ENCODE measurements at places on chromosomes 6 and 20. TPM values are rescaled to one million over a fixed set of nuclear protein-coding genes. Genes with fewer than 3 reads are reported as not detected.
A peak's percentile ranks its signal among the peaks of the same experiment; 100 is the strongest.

DNA sequence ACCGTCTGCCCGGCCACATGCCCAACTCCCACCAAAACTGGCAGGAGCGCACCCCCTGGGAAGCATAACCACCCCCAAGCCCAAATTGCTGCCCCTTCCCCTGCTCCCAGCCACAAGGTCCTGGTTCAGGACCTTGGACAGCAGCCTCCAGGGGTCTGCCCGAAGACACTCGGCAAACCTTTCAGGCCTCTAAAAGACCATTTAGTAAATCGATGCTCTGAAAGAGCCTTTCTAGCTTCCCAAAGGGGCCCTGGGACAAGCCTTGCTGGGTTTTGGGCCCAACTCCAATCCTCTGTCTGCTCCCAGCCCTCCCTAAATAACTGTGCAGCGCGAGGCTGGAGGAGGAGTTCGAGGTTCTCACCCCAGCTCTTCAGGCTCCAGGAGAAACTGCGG is 30.5 kb downstream of the GRM4 start:
- DNase-seq = peak; percentile 61

- DNase-seq = no peak
Observed at GRCh38 chr20:11902285-11902697, 15.4 kb upstream of the BTBD3 start.

DNA sequence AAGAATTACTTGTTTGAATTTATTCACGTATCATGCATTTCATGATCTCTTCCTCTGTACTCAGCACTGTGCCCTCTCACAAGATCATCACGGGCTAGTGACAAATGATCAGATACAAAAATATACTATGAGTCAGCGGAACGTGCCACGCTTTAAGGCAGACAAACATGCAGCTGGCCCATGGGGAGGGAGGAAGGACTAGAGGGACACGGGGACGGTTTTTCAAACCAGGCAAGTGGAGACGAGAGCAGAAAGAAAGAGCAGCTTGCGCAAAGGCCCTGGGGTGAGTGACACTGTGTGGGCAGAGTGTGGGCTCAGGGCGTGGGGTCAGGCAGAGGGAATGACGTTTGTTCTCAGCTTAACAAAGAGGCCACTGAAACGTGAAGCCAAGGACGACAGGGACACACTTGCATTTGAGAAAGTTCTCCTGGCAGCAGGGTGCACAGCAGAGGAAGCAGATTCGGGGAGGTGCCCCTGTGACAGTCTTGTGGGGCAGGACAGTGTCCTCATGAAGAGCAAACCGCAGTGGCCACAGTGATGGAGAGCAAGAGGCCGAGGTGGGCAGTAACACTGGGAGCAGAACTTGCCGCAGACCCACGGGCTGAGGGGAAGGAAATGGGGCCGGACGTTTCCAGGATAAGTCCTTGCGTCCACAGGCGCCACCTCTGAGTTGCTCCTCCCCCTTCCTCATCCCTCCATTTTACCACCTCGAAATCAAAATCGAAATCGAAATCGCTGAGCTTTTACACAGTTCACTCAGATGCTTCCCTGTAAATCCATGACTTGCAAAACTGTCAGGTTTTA is 6.9 kb upstream of the RPS6KA2 start:
- no peak for DNase-seq

KCNK5 gene
- polyA plus RNA-seq = 1.1 TPM

YTHDF1 gene
- 31.7 TPM for polyA plus RNA-seq

KHDC1L gene
- polyA plus RNA-seq = not detected

Data from hindlimb muscle (tissue), 1 donor.